ENCODE measurements at places on chromosomes 5 and 9. TPM values are rescaled to one million over a fixed set of nuclear protein-coding genes. Genes with fewer than 3 reads are reported as not detected.

Gene ADAMTS6
- total RNA-seq, result 2.0 TPM

DNA sequence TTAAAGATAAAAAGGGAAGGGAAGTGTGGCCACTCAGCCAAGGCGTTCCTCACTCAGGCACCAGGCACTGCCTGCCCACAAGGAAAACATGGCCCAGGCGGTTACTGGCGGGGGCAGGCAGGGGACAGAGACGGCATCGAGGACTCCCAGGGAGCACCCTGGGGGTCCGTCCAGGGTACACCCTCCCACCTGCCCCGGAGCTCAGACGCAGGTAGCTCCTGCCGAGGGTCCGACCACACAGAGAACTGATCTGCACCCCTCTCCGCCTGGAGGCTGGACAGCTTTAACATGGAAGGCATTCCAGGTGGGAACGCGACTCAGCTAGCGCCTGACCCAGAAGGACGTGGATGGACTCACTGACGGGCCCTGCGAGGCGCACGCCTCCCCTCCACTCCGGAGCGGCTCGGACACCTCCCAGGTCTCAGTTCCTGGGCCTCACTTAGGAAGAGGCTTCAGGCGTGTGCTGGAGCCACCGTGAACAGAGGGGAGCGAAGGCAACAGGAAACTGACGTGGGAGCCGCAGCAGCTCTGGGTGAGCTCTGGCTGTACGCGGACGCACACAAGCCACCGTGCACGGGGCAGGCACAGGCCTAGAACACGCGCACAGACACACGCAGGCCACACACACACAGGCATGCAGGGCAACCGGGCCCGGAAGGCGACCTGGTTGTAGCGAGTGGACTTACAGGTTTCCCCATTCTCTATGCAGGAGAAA lies 47.5 kb downstream of the NKD2 start:
- no peak for DNase-seq

- DNase-seq, result no peak
These were observed at the start of gene PCDHB9 for GRCh38 chr5:141186897-141187512. Gene PCDHB9 (plus strand): TSS chr5:141187161. CDS start chr5:141187319, 158 bp downstream.

DNA sequence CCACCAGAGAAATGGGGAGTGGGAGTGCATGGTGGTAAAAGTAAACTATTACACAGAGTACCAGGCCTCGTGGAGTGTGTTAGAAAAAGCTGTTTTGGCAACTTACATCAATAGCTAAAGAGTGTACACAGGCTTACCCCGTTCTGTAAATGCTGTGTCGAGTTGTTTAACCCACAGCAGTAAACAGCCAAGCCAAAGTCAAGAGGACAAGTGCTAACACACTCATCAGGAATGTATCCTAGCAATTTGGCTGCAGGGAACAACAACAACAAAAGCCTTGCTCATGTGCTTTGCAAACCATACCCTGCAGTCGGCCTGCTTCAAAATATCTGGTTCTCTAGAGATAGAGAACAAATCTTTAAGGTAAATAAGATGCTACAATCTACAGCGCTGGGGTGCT lies 15.9 kb downstream of the DAP start:
- no peak for DNase-seq

Gene PDE6A
- not detected for total RNA-seq

DNA sequence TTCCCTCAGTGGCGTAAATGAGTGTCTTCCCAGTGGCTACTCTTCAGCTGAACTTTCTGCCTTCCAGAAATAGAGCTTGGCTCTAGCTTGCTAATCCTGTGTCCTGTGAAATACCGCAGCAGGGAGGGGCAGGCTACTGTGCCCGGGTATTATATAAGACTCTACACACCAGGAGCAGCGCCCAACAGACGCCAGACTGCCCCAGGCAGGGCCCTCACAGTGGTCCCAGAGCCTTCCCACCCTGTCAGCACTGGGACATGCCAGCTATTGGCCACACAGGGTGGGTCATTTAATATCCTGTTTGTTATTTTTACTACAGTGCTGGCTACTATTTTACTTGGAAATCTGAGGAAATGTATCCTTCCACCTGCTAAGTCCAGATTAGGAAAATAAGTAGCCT lies 121.0 kb downstream of the FEM1C start:
- DNase-seq, result no peak
